Effector memory CD4-positive, alpha-beta T cell (primary cell): ENCODE measurements at places on chromosomes 5 and 9.
A peak's percentile ranks its signal among the peaks of the same experiment; 100 is the strongest.

- DNase-seq: no peak
Measured at GRCh38 chr5:154442801-154443200, 3.0 kb upstream of the SAP30L start.

- DNase-seq: no peak
Measured at GRCh38 chr5:140292212-140293036, 10.5 kb downstream of the PFDN1 start.

DNA sequence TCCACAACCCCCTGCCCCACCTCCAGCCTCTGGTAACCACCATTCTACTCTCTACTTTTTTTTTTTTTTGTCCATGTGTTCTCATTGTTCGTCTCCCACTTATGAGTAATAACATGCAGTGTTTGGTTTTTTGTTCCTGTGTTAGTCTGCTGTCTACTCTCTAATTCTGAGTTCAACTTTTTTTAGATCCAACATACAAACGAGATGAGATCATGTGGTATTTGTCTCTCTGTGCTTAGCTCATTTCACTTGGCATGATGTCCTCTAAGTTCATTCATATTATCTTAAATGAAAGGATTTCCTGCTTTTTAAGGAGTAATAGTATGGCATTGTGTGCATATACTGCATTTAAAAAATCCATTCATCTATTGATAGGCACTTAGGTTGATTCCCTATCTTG lies 130.9 kb downstream of the NMUR2 start:
- no peak for DNase-seq

DNA sequence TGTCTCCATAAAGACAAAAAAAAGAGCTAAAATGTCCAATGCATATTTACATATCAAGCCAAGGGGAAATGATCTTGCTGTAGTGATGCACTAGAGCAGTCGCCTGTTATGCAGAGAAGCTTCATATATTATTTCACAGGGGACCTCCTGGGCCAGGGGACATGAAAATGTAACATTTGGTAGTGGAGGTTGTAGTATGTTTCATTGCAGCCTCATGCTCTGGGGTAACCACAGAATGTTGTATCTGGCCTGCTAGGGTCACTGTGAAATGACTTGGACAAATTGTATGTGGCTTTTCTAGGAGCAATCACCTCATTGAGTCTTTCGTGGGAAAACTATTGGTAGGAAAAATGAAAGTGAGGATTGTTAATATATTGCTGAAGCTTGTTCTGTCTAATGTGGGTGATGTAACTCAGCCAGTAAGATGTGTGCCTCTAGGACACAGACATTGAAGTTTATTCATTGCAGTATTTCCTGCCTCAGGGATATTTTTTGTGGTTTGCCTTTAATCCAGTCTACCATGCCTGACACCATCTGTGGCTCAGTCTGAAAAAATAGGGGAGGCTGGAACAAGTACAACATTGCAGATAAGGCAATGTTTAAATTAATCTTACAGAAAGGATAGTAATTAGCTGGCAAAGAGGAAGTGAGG lies 430.8 kb upstream of the TNC start:
- DNase-seq: no peak

DNA sequence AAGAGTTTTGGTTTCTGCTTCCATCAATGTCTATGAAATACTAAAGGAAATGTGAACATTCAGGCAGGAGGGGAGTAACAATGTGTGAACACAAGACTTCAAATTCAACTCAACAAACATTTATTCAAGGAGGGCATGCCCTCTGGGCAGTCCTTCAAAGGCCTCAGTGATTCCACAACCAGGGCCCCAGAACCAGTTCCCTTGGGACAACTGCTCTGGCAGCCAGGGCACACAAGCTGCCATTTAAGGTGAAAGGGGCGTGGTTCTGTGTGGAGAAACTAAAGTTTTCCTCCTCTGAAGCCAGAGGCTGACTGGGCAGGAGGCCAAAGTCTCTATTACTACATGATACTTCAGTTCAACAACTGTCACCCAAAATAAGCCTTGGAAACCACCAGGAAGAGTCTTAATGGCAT lies 3.2 kb downstream of the RBM18 start:
- DNase-seq: no peak

GRCh38 chr5:169762338-169763095 lies 125.4 kb downstream of the DOCK2 start:
- no peak for DNase-seq

DNA sequence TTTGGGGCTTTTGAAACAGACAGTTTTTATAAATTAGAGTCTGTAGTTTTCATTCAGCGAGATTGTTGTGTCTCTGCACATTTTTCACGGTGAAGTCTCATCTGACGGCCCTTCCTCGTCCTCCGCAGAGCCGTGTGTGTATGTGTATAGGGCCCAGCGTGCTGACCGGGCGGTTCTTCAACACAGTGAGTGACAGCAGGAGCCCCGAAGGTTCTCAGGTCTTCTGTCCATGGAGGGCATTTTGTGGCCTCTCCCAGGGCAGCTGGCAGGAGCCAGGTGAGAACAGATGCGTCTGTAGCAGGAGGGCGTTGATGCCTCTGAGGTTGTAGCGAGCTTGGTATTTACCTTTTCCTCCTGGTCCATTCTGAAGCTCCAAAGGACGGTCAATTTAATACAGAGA lies 116.0 kb upstream of the LPCAT1 start:
- DNase-seq: no peak

DNA sequence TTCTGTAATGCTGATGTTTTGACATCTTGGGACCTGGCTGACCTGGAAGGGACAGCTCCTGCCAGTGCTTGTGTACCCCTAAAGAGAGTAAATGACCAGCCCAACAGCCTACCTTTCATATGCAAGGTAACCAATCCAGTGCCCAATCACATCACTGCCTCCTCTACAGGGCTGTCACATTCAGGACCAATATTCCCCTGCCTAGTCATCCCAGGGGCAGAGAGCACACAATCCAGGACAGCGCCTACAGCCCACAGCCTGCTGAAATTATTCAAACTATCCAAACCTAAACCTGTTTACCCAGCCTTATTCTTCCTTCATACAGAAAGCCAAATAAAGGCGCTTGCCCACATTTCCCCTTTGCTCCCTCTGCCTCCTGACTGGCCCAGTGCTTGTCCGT lies 284.1 kb downstream of the CTNND2 start:
- no peak for DNase-seq

- no peak for DNase-seq
Measured at GRCh38 chr5:142982821-142983200, 212.6 kb downstream of the ARHGAP26 start.

DNA sequence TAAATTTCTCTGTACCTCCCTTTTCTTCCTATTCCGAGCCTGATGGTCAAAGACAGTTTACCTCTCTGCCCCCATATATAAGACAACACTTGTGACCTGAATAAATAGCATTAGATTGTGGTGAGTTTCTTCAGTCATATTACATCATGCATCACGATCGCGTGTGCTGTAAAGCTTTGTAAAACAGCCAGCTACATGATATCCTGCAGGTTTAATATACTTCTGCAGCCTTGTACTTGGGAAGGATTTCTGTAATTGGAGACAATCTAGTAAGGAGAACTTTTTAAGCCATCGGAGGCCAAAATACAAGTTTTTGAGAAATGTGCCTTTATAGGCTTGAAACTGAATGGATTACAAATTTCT lies 711.8 kb upstream of the WWC1 start:
- DNase-seq: no peak

- DNase-seq: no peak
Measured at GRCh38 chr9:103037508-103038477, 42.7 kb downstream of the CYLC2 start.

DNA sequence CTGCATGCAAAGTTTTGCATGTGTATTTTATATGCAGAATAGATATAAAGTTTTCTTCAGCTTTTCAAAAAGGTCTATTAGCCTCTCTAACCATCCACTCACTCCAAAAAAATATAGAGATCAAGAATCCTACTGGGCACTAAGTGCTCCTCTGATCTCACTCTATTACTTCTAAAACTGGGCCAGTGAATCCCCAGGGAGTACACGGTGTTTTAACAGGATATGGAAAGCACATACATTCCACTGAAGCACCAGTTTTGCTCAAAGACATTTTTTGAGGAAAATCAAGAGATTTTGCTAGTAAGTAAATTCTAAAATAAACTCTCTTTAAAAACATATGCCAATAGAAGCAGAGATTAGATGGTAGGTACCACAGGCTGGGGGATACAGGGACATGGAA lies 95.2 kb downstream of the DEPDC1B start:
- no peak for DNase-seq

DNA sequence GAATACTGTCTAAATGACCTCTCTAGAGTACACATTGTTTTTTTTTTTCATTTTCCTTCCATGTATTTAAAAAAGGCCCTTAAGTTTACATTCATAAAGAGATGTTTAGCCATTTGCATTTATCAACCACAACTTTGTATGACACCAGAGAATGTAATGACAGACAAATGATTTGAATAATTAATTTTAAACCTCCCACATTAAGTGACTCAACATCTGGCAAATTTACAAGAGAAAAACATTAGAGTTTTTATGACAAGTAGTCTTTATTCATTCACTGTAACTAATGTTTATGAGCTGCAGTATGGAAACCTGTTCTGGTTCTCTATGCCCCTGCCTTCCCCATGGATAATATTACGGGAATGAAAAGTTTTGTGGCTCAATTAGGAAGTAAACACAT lies 1093.8 kb upstream of the CDH9 start:
- no peak for DNase-seq

DNA sequence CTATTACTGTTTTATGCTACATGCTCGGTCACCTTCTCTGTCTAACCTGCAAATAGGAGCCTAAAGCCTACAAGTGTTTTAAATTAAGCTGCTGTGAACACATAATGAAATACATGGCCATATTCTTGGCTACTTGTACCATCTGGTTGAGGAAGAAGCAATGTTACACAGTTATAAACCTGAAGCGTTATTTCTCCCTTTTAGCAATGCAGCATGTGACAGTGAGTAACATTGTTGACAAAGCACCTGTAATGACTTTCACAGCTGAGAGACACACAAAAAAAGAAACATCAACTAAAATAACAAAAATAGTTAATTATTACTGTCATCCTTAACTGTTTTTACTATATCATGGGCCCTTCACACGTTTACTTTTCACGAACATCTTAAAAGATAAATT lies 146.9 kb downstream of the RORB start:
- DNase-seq: no peak

- no peak for DNase-seq
Measured at GRCh38 chr5:127602481-127602880, 46.4 kb upstream of the CTXN3 start.

DNA sequence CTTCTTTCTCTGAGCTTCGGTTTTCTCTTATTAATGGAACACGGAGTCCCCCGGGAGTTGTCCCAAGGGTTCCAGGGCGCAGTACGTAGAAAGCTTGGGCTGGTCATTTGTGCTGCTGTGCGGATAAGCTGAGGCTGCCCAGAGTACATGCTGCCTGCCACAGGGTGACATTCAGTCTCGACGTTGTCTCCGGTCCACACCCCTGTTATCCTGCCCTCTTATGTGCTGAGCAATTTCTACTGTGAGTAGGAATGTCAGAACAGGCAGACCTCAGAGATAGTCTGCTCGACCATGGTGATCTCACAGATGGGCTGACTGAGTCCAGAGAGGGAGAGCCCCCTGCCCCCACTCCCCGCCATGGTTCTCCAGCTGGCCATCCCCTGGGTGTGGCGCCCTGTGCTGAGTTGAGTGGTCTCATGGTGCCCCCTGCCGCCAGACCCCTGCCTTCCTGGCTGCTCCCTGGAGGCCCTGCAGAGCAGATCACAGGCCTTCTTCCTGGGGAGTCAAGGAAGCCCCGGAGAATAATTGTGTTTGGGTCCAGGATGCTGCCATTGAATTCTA lies 124.0 kb downstream of the RGS3 start:
- DNase-seq: no peak

- no peak for DNase-seq
Measured at GRCh38 chr5:146474065-146474464, 26.9 kb downstream of the TCERG1 start.

GRCh38 chr5:157180374-157181264 lies at the start of gene ITK:
Gene ITK, plus strand, starts transcription at chr5:157180840. Its CDS starts 138 bp downstream, at chr5:157180978.
- DNase-seq: no peak

DNA sequence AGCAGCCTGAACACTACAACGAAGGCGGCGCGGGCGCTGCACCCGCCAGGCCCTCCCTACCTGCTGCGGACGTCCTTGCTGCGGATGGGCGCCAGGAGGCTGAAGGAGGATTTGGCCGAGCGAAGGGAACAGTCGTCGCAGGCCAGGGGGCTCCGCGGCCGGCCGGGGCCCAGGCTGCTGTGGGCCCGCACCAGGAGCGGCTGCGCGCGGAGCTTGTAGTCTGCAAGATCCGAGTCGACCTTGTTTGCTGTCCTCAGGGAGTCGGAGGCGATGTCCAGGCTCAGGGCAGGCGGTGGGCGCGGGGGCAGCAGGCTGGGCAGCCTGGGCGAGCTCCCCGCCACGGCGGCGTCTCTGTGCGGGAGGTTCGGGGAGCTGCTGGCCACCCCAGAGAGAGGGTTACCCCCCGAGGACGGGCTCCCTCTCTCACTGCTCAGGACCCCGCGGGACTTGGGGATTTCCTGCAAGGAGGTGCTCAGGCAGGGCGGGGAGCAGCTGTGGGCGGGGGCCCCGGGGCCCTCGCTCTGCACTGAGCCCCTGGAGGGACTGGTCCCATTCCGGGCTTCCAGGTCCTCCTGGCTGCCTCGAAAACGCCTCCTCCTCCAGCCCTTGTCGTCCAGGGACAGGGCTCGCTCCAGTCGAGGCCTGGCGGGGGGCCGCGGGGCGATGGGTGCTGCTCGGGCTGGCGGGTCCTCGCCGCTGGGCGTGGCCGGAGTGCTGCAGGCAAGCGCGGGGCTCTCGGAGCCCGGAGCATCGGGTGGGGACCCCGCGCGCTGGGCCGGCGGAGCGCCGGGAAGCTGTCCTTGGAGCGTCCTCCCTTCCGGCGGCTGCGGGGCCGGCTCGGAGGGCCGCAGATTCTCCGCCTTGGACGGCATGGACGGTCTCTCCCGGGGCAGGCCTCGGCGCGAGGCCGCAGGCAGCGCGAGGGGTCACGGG lies 831 bp downstream of the INPP5E start:
- peak; percentile 20 for DNase-seq

GRCh38 chr5:81728301-81728700 lies 22.6 kb downstream of the SSBP2 start:
- DNase-seq: no peak

- DNase-seq: no peak
Measured at GRCh38 chr9:129280623-129281271, 102.7 kb upstream of the IER5L start.

- no peak for DNase-seq
Measured at GRCh38 chr5:143229896-143230675, 173.4 kb downstream of the NR3C1 start.

- no peak for DNase-seq
Measured at GRCh38 chr9:133955821-133956411, 36.2 kb downstream of the VAV2 start.

GRCh38 chr9:114994768-114995167 lies 64.4 kb upstream of the TNFSF8 start:
- DNase-seq: no peak

DNA sequence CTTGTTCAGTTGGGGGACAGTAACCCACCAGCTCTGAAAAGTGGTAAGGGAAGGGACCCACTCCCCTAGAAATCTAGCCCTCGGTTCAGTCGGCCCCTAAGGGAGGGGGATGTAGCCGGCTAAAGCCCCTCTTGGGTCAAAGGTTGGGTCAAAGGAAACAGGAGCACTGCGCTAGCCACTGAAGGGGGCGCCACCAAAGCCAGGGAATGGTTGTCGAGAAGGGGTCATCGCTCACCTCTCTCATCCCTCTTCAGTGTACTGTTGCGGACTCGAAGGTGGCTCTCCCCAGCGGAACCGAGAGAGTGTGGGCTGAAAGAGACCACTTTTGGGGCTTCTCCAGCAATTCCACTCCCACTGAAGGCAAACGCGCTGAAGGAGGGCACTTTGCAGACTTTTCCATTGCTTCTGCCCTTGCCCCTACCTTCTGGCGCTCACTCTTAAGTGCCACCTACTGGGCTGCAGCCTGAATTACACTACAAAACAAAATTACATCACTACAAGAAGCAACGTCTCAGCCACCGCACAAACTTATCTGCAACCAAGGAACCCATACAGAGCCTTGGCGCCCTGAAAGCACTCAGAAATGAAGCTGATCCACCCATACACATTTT lies 396.9 kb downstream of the PDE4D start:
- DNase-seq: no peak
